ENCODE measurements at places on chromosomes 12 and 14.

DNA sequence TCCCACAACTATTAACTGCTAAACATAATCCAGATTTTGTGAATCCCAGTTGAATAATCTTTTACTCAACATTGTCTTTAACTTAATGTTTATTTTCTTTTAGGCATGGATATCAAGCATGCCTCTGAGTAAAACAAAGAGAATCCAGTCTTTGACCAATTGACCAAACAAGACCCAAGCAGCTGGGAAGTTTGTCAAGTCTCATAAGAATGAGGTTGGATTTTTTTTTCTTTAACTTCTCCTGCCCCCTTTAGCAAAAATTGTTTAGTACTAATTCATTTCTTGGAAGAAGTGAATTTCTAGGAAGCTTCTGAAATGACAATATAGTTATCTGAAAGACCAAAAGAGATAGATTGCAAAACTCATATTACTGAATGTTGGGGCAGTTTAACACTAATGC is 89.9 kb downstream of the OTOGL start:
- DNase-seq = no peak

- no peak for DNase-seq
Measured at GRCh38 chr12:103399986-103400385, 95.8 kb downstream of the C12orf42 start.

DNA sequence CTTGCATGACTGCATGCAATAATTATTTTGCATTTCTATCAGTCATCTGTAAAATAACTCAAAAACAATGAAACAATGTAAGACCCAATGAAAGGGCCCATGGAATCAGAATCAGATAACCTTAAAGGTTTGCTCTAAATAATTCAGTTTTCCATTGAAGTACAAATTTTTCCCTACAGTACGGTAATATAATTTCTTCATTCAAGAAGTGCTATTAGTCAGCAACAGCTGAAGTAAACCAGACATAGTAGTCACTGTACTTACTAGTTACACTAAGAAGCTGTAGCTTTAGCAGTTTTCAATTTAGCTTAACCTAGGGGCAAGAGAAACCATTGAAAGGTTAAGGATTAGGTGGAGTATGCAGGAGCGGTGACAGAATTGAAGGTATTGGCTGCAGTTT is 43.5 kb downstream of the BCAT1 start:
- DNase-seq = no peak

DNA sequence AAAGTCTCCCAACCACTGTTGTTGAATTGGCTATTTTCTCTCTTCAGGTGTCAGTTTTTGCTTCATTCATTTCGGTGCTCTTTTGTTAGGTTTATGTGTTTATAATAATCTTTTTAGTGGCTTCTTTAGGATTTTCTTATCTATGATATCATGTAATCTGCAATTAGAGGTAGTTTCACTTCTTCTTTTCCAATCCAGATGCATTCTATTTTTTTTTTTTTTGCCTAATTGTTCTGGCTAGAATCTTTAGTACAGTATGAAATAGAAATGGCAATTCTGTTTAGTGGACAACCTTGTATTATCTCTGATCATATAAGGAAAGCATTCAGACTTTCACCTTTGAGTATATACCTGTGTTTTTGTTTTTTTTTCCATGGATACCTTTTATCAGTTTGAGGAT is 17.4 kb downstream of the CNOT2 start:
- DNase-seq = no peak

DNA sequence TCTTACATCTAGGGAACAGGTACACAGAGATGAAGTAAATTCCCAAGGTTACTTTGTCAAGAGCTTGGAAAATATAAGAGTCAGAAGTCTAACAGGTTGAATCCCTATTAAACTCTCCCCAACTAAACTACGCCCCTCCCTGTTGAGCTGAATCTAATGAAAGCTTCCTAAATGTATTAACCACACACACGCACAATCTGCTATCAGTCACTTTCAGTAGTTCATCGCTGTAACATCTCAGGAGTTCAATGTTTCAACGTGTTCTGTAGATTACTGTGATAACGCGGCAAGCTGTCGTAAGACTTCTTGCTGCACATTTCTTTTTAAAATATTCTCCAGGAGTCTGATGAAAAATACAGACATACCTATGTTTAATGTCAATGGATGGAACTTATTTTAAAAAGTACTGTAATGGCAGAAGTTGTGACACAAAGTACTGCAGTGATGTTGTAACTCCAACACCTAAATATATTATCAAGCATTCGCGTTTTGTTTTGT is 612 bp upstream of the SLC25A3 start:
- DNase-seq = no peak

- no peak for DNase-seq
Measured at GRCh38 chr12:19757317-19757877, 318.1 kb downstream of the AEBP2 start.

DNA sequence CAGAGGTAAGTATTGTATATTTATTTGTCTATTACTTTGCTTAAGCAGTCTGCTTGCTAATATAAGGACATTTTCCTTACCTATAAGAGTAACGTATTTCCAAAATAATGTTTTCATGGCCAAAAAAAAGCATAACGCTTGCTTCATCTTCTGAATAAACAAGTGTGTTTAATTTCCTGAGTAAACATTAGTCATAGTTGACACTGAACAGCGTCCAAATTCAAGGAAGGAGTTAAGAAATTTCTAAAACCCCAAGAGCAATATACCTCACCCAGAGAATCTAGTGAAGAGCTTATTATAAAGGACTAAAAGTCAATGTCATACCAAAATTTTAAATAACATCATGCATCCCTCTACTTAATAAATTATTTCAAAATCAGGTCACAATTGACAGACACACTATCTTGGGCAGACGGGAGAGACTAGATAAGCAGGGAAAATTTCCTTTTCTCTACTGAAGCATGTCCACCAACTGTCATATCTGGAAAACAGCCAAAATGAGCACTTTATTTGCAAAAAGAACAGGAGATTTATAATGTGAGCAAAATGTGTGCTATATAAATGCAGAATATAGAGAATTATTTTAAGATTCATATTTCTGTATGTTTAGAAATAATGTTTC is 25.1 kb downstream of the ANKS1B start:
- no peak for DNase-seq

DNA sequence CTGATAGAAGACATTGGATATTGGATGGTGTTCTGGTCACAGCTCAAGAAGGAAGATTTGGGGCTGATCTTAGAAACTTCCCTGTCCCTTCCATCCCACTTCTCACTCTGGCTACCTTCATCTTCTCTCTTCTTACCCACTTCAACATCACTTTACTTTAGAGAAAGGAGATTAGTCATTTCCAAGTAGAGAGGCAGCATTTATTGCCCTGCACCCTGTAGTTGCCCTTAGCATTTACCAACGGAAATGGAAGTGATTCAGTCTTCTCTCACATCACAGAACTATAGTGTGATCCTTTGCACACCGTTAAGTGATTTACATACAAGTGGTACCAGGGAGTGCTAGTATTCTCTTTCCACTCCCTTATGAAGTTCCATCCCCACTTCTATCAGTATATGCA is 52.4 kb downstream of the PHLDA1 start:
- no peak for DNase-seq

GRCh38 chr14:22512106-22512814 is 76.8 kb downstream of the DAD1 start:
- no peak for DNase-seq

DNA sequence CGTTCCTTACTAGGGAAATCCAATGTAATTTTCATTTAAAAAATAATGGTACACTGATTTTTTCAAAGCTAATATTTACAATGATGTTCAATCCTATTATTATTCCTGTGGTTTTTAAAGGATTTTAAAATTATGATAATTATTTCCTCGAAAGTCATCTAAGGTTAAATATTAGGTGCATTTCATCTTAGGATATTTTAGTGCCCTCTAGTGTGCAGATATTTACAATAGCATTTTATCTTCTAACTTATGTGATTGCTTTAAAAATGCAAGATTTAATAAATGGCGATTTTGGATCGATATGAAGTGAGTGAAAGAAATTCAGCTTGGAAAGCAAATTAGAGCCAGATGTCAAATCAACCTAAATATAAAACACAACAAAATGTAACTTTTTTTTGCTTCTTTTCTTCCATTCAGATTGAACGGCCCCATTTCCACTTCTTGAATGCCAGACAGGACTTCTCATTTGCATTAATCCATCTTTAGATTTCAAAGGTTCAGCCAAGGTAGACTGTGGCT is 293.5 kb downstream of the SLC6A15 start:
- DNase-seq = no peak

GRCh38 chr14:42624980-42625761 is 1018.5 kb downstream of the LRFN5 start:
- no peak for DNase-seq

DNA sequence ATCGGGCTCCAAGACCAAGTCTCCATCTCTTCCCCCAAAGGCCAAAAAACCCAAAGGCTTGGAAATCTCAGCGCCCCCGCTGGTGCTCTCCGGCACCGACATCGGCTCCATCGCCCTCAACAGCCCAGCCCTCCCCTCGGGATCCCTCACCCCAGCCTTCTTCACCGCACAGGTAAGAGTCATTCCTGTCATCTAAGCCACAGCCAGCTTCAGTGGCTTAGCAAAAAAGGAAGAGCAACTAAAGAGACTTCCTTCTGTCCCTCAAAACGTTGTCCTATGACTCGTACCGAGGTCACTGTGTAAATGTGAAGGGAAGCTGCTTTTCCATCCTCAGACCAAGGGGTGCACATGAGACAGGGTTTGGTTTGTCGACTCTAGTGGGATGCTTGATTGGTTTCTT is 53.4 kb downstream of the ELK3 start:
- no peak for DNase-seq

DNA sequence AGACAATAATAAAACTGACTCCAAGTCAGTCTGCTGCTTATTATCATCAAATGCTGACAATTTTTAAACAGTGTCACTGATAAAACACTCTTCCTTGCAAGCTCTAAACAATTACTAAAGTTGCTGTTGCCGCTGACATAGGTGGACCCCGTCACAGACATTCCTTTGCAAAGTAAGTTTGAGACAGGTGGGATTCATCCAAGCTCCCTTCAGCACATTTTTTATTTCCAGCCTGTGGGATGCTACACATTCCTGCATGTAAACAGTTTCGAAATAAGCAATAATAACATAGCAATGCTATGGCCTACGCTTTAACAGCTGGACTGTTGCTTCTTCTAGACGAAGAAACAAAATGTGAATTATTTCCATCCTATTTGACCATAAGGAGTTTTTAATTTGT is 85.4 kb upstream of the HIF1A start:
- DNase-seq = no peak

DNA sequence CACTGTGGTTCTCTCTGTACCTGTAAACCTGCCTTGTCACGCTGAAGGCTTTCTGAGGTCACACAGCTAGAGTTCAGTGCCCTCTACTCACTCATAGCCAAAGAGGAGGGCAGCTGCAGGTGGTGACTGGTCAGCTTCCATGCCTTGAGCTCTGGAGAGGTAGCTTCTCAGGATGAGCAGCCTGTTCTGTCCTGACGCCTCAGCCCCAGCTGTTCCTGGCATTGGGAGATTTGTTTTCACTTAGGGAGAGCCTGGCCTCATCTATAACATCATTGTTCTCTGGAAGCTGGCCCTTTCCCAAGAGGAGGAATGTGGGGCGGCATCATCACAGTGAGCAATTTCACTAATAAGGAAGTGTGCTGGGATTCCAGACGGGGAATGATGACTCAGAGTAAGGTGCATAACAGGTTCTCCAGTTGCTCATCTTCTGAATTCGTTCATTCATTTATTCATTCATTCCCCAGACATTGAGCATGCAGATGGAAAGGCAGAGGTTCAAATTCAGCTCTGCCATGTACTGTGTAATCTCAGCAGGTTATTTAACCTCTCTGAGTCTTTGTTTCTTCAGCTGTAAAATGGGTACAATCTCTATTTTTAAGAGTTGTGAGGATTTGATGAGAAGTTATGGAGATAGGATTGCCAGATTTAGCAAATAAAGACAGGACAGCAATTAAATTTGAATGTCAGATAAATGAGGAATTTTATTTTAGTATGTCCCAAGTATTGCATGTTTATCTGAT is 255.8 kb upstream of the CRY1 start:
- DNase-seq = no peak

GRCh38 chr12:1425396-1425729 is 169.0 kb downstream of the FBXL14 start:
- DNase-seq = no peak

DNA sequence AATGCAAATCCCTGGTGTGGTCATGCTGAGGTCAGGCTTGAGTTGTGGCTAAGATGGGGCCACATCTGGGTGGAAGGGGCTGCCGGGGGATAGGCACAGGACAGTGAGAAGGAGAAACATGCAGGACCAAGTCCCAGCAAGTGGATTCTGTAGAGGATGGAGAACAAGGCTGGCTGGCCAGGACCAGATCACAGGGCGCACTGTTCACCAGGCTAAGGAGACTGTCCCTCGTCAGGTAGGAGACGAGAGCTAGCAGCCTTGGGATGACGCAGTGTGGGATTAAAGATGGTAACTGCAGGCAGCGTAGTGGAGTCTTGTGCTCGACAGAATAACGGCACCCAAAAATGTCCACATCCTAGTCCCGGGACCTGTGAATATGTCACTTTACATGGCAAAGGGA is 336.1 kb downstream of the BCL11B start:
- no peak for DNase-seq

DNA sequence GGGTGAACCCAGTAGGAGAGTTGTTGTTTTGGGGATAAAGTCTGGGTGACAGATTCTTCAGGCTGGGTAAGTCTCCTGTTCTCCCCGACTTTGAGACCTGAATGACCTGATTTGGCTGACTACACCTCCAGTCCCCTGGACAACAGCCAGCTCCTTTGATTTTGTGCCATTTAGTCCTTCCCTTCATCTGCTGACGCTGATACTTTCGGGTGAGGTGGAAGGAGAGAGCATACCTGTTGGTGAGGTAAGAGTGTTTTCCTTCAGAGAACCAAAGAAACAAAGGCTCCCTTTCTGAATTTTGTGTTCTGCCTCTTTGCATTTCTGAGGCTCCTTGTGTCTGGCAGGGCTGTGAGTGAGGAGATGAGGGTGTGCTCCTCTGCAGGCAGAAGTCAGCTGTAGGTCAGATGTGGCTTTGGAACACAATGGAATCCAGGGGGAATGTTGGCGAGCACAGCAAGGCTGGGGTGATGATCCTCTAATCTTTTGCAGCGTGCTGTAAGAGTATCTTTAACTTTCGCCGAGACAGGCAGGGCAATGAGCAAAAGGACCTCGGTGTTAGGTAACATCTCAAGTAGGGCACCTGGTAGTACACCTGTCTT is 12.1 kb downstream of the ETV6 start:
- no peak for DNase-seq

DNA sequence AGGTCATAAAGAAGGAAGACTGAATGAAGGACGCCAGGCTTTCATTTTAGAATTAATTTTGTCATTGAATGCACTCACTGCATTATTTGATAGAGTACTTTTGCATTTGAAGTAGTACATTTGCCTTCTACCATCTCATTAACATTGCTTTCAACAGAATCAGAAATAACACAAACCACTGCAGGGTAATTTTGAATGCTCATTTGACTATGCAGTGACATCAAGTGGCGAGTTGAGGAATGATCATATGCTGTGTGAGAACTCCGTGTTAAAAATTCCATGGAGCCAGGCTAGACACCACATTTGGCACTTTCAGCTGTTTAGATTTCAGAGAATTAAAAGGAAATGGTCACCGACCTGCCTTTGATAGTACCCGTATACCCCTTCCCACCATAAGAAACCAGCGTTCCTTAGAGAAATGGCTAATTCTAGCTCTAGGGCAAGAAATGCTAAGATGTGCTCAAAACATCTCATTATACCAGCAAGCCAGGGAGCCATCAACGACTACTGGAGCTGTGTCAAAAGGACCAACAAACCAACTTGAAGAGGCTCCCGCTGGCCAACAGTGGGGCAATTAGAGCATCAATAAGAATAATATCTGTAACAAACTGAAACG is 16.5 kb downstream of the HEBP1 start:
- no peak for DNase-seq

GRCh38 chr12:80059102-80059501 is 40.2 kb upstream of the OTOGL start:
- no peak for DNase-seq

GRCh38 chr12:110929818-110930217 is 9.4 kb upstream of the MYL2 start:
- DNase-seq = no peak
